Right renal pelvis (tissue), 4 donors: ENCODE measurements at places on chromosomes 5 and 9. TPM values are rescaled to one million over a fixed set of nuclear protein-coding genes. Genes with fewer than 3 reads are reported as not detected.

GRCh38 chr5:172002840-172003512 lies 3.5 kb downstream of the FBXW11 start:
- no peak for DNase-seq

GRCh38 chr5:171493646-171494393 lies 74.4 kb downstream of the FGF18 start:
- DNase-seq = no peak

DNA sequence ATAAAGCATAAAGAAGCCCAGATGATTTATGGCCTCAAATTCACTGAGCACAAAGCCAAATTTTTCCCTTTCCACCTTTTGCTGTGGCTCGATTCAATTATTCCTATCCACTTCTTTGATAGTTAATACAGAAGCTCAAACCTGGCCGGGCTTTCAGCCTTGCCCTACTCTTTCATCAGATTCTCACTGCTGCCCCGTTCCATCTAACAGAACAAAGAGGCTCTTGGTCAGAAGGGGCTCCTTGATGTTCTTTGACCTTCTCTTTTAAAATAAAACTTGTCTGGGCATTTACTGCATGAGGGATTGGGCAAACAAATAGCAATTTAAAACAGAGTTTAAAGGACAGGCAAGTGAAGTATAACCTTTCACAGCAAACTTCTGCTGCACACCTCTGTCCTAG lies 9.8 kb downstream of the GRXCR2 start:
- no peak for DNase-seq

- no peak for DNase-seq
Observed at GRCh38 chr5:39219437-39219836, at the start of gene FYB1. Gene FYB1, minus strand, starts transcription at chr5:39219563. Its CDS starts 16,603 bp downstream, at chr5:39202960.

- DNase-seq = no peak
Observed at GRCh38 chr5:154677921-154678320, 77.3 kb upstream of the LARP1 start.

DNA sequence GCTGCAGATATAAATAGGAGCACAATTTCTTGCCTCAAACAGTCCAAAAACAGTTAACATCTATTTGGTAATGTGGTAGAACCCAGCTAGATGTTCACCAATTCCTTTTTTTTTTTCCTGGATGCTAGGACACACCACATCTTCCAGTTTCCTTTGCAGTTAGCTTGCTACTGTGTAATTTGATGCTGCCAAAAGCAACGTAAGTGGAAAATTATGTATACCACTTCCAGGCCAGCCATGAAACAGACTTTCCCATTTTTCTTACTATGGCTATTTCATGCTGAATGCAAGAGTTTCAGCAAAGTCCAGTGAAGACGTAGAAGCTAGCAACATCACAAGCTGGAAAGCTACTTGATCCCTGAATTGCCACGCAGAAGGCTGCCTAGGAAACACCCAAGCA lies 667.2 kb downstream of the TLE1 start:
- no peak for DNase-seq

DNA sequence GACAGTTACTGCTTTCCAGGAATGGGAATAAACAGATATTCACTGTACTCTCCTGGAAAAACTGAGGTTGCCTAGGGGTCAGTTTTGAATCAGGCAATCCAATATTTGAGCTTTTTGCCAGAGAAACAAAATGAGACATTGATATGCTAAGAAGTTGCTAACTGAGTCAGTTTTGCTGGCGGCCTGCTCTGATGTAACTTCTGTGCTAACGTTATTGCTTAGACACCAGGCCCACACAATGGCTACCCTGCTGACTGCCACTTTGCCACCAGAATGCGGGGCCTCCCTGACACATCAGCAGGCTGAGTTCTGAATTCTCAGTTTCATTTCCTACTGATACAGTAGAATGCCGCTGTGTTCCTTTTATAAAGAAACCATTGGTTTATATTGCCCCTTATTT lies 18.2 kb upstream of the ZNF618 start:
- no peak for DNase-seq

DNA sequence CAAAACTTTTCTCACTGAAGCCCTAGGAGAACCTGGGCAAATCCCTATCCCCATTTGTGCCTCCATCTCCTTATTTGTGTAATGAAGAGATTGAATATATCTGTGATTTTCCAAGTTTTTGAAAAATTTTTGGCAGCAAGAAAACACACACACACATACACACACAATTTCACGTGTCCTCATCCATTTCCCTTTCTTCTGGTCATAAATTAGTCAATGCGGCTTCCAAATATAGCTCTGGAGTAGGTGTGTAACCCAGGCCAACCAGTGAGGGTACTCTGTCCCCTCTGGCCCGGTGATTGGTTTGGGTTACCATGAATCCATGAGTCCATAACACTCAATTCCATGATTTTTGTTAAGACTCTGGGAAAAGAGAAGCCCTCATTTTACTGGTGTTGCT lies 12.7 kb downstream of the CSF1R start:
- no peak for DNase-seq

- DNase-seq = no peak
Observed at GRCh38 chr9:126623667-126624478, 10.1 kb downstream of the LMX1B start.

GRCh38 chr5:71706906-71707305 lies 12.2 kb upstream of the CARTPT start:
- DNase-seq = no peak

DNA sequence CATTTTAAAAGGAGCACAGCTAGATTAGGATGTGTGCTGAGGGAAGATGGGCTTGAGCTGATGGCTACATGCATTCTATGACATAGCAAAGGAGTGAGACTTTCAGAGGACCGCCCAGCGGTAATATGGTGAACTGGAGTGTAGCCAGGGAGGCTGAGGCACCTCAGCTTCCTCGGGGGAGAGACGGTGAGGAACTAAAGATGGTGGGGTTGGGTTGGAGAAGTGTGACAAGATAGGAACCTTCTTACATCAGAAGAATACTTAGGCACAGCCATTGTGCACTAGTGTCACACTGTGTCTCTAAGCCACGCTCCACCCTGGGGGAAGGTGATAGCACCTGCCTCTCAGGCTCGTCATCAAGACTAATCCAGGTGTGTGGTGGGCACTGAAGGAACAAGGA lies 118.0 kb upstream of the IRX2 start:
- no peak for DNase-seq

DNA sequence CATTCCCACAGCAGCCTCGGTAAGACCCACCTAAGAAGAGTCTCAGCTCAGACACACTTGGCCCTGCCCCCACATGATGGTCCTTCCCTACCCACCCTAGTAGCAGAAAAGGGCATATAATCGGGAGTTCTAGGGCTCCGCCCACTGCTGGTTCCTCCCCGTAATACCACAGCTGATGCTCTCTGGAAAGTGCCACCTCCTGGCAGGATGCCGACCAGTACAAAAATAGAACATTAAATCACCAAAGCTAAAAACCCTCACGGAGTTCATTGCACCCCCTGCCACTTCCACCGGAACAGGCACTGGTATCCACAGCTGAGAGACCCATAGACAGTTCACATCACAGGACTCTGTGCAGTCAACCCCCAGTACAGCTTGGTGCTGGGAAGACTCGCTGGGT lies 271.3 kb downstream of the KIAA0825 start:
- no peak for DNase-seq

TRIM36 gene
- polyA plus RNA-seq = 3.2 TPM

EIF4E1B gene
- not detected for polyA plus RNA-seq

ANGPTL2 gene
- polyA plus RNA-seq = 10.4 TPM

DOCK8 gene
- 13.3 TPM for polyA plus RNA-seq

CCDC171 gene
- polyA plus RNA-seq = 5.1 TPM

ZFP62 gene
- polyA plus RNA-seq = 56.2 TPM
